Epithelial cell of alveolus of lung (primary cell): ENCODE measurements at places on chromosomes 1 and 21. TPM values are rescaled to one million over a fixed set of nuclear protein-coding genes. Genes with fewer than 3 reads are reported as not detected.

ZNF648 gene
- total RNA-seq: not detected in 2 replicates

MMP23B gene
- total RNA-seq: 9.3 and 90.0 TPM in 2 replicates

TEX38 gene
- not detected in 2 replicates for total RNA-seq

TAS1R1 gene
- total RNA-seq: not detected in 2 replicates

B3GALT5 gene
- total RNA-seq: 0.08 and 0.39 TPM in 2 replicates

PRAMEF9 gene
- not detected in 2 replicates for total RNA-seq

ETV3L gene
- total RNA-seq: not detected in 2 replicates

EPHX1 gene
- 21.9 and 73.9 TPM in 2 replicates for total RNA-seq

KRTAP10-9 gene
- not detected in 2 replicates for total RNA-seq

PPP1R12B gene
- 2.8 and 7.2 TPM in 2 replicates for total RNA-seq

SLC22A15 gene
- total RNA-seq: 0.32 and 1.9 TPM in 2 replicates

CHAF1B gene
- total RNA-seq: 4.2 and 7.0 TPM in 2 replicates

PCAT6 gene
- total RNA-seq: 0.65 and 2.4 TPM in 2 replicates

MYCL gene
- 0.32 and 0.52 TPM in 2 replicates for total RNA-seq

ROR1 gene
- 10.2 and 18.7 TPM in 2 replicates for total RNA-seq

CFAP126 gene
- not detected in 2 replicates for total RNA-seq

COA7 gene
- total RNA-seq: 7.4 and 12.0 TPM in 2 replicates

CFHR4 gene
- not detected in 2 replicates for total RNA-seq

IGSF9 gene
- total RNA-seq: 0.13 and 0.16 TPM in 2 replicates

VHLL gene
- 5.3 TPM in 1 of 2 replicates, not detected in the other for total RNA-seq

MAP1LC3C gene
- total RNA-seq: not detected in 2 replicates

REN gene
- total RNA-seq: not detected in 2 replicates

OR2L2 gene
- not detected in 2 replicates for total RNA-seq

ZNF593OS gene
- not detected in 2 replicates for total RNA-seq

BARHL2 gene
- total RNA-seq: not detected in 2 replicates

C8A gene
- total RNA-seq: not detected in 2 replicates

CDCA8 gene
- total RNA-seq: 6.2 and 17.8 TPM in 2 replicates

PRKAA2 gene
- 1.7 and 2.5 TPM in 2 replicates for total RNA-seq

MR1 gene
- total RNA-seq: 5.1 and 5.7 TPM in 2 replicates

KIAA0040 gene
- total RNA-seq: 0.16 and 0.52 TPM in 2 replicates
